Activated naive CD8-positive, alpha-beta T cell treated with anti-CD3 and anti-CD28 coated beads for 36 hours (primary cell): ENCODE measurements at places on chromosomes 1 and 21. TPM values are rescaled to one million over a fixed set of nuclear protein-coding genes. Genes with fewer than 3 reads are reported as not detected.

CHODL gene
- total RNA-seq: 0.08 TPM

GNG4 gene
- 1.4 TPM for total RNA-seq

DNA sequence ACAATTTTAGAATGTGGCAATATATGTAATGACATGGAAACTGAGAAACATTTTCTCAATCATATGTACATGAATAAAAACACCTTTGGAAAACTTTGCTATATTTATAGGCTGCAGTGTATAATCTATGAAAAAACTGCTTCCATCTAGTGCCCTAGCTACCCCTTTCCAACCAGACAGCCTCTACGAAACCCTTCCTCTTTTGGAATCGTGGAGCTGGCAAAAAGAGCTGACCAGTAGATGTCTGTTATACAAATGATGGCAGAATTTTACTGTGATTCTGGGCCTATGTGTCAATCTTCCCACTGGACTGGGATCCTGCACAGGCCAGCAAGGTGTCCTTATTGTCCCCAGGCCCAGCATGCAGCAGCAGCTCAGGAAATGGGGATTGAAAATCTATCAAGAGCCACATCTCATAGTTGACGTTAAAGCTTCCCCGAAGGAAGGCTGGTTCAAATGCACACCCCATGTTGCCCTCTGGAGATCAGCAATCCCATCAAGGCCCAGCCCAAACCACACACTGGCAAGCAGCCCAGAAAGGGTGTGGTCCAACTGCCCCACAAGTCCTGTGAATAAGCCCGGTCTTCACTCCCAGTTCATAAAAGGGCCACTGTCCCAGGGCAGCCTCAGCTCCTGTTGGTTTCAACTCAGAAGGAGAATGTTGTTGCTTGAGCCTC, 8.8 kb upstream of the FAM20B start:
- DNase-seq: no peak

DNA sequence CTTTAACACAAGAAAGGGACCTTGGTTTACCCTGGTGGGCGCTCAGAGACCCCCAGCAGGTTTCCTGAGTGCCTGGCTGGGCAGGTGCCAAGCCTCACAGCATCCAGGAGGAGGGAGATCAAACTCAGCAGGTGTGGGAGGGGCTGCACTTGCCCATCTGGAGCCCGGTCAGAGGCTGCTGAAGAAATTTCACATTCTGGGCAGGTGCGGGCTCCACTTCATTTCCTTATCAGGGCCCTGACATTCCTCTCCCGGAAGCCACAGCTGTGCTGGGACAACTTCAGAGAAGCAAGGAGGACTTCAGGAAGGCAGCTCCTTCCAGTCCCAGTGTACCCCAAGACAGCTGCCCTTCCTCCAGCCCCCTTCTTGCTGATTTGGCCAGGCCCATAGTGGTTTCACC, 82.9 kb downstream of the ITPKB start:
- DNase-seq: no peak

- no peak for DNase-seq
Measured at GRCh38 chr1:154446292-154446691, 41.1 kb downstream of the IL6R start.
